ENCODE measurements at places on chromosomes 3 and 15.

DNA sequence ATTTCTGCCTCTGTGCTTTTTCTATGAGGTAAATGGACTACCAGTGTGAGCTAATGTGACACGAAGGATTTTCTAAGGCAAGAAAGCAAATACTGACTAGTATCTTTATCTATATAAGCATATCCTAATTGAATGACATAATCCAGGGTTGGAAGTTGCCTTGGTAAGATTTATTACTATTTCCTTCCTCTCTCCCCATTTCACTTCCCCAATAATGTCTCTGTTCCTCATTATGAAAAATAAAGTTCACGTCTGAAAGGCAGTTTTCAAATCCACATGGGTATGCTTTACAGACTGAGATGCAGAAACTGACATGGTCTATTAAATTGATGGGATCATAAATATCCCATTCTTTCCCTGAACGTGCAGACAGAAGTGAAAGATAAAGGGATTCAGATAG is 86.0 kb downstream of the DTWD1 start:
- no peak for DNase-seq

DNA sequence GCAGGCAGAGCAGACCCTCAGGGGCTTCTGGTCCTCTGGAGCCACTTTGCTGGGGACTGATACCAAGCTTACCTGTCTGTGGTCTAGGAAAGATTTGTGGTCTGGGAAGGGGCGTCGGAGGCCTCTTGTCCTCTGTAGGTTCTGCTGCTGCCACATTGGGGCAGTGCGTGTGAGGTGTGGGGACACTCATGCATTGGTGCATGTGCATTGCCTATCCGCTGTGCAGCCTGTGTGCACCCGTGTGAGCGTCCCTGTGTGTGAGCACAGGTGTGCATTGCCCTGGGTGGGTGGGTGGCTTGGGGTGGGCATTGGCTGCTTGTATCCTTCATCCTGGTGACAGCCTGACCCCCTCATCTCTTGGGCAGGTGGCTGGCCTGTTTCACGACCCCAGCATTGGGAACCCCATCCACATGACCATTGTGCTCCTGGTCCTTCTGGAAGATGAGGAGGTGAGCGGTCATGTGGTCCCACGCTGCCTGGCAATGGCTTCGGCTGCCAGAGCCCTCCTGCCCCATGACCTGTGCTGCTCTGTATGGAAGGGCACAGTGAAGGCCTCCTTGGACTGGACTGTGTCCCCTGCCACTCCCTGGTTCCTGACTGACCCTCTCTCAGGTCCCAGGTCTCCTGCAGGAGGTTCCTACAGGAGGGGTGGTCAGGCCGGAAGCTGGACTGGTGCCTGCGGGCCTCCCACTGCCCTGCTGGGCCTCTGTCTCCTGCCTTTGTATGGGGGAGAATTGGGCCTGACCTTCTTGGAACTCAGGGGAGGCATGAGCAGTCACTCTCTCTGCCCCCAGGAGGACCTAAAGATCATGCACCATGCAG is 41.5 kb downstream of the SAXO2 start:
- no peak for DNase-seq

- DNase-seq, result no peak
Observed at GRCh38 chr15:38508647-38509046, 54.7 kb downstream of the FAM98B start.

- no peak for DNase-seq
Observed at GRCh38 chr3:7659079-7659478, 798.2 kb downstream of the GRM7 start.

- DNase-seq, result no peak
Observed at GRCh38 chr15:39890621-39891020, 29.4 kb downstream of the GPR176 start.

DNA sequence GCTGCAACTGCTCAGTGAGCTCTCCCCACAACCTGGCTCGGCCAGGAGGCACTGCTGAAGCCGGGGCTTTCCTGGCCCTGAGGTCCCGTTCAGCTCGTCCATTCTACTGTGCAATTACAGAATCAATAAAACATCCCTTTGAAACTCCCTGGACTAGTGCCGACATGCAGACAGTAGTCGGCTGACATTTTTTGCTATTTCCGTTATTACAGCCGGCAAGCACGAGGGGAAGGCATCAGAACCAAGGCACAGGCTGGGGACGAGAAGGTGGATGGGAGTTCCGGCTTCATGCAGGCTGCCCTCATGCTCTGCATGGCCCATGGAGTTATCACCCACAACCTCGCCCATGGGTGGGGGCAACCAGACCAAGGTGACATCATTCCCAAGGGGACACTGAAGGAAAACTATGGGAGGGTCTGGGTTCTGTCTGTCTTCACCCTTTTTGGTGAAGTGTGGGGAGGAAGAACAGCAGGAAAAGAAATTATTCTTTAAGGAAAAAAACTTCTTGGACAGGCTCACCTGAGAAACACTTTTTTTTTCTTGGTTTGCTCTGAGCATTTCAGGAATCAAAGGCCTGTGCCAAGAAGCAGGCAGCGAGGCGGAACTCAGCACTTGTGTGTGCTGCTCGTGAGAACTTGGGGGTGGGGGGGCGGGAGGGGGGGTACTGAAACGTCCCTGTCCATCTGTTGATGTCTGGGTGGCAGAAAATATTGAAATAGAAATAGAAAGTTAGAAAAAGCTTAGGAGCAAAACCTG is 154.5 kb downstream of the FOXP1 start:
- DNase-seq, result no peak

DNA sequence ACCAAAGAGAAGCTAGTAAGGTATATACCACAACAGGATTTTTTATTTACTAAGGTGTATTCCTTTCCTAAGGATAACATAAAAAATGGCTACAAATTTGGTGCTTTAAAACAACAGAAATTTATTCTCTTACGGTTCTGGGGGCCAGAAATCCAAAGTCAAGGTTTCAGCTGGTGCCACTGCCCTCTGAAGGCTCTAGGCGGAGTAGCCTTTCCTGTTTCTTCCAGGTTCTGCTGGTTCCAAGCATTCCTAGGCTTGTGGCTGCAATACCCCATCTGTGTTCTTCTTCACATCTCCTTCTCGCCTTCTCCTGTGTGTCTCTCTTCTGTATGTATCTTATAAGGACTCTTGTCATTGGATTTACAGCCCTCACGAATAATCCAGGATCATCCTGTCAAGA is 549.9 kb downstream of the GRM7 start:
- no peak for DNase-seq

- no peak for DNase-seq
Observed at GRCh38 chr3:102481050-102481449, 46.2 kb downstream of the ZPLD1 start.

DNA sequence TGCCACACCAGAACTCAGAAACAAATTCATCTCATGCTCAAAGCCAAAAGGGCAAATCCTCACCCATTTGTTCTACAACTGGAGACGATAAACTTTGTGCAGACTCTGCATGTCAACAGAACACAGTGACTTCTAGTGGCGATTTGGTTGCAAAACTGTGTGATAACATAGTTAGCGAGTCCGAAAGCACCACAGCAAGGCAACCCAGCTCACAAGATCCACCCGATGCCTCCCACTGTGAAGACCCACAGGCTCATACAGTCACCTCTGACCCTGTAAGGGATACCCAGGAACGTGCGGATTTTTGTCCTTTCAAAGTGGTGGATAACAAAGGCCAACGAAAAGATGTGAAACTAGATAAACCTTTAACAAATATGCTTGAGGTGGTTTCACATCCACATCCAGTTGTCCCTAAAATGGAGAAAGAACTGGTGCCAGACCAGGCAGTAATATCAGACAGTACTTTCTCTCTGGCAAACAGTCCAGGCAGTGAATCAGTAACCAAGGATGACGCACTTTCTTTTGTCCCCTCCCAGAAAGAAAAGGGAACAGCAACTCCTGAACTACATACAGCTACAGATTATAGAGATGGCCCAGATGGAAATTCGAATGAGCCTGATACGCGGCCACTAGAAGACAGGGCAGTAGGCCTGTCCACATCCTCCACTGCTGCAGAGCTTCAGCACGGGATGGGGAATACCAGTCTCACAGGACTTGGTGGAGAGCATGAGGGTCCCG is 199.7 kb downstream of the AKAP13 start:
- no peak for DNase-seq

- no peak for DNase-seq
Observed at GRCh38 chr3:42699511-42699971, 3.1 kb downstream of the HHATL start.

DNA sequence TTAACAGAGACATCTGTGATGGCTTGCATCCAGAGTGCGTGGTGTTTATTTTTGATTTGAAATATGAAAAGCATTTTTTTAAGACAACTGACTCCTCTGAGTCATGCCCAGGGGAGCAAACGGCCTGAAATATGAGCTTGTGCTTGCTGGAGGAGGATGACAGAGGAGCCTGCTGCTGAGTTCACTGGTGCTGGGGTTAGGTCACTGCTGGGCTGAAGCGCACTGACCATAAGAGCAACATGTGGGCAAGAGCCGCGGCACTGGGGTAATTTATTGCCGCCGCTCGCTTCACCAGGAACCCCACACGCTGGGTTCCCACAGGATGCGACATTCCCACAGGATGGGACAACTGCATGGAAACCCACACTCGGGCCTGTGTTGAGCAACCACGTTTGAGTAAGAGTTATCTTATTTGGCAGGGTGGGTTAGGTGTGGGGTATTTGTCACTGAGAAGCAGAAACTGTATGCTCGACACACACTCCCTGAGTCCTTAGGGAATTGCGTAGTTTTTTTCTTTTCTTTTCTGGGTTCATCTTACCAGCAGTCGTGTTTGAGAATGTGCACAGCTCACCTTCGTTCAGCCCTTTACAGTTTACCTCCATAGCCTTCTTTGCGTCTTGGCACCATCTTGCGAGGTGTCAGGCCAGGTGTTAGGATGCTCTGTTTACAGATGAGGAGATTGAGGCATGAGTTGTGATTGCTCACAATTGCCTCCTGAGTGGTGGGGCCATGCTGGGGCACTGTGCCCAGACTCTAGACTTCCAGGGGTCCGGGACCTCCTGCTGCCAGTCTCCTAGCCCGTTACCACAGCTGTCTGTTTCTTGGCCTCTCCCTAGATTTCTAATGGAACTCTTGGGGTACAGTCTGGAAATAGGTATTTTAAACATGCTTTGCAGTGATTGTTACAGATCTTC is 60.4 kb downstream of the SMAD3 start:
- DNase-seq, result no peak

- DNase-seq, result no peak
Observed at GRCh38 chr3:98563661-98564281, 29.6 kb downstream of the CPOX start.

- no peak for DNase-seq
Observed at GRCh38 chr15:75156326-75157215, 45.1 kb upstream of the C15orf39 start.

DNA sequence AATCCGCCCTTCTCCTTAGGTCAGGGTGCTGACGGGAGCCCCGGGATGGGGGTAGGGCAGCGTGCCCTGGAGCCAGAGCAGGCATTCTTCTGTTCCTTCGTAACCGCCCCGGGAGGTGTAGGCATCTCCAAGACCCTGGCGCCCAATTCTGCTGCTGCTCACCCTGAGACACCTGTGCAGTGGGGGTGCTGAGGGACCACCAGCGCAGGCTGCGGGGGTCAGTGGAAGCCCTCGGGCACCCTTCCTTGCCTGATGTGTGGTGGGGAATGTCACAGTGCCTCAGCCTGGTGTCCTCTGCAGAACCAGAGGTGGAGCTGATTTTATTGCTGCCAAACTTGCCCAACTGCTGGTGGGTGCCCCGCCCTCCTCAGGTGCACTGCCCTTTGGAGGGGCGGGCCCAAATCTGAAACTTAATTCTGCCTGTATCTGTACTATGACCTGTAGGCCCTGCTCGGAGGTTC is 7.3 kb downstream of the CSK start:
- no peak for DNase-seq

- peak; percentile 15 for DNase-seq
Observed at GRCh38 chr3:105353485-105354161, 13.1 kb upstream of the ALCAM start.

- no peak for DNase-seq
Observed at GRCh38 chr15:90860942-90861675, 7.3 kb upstream of the FURIN start.

DNA sequence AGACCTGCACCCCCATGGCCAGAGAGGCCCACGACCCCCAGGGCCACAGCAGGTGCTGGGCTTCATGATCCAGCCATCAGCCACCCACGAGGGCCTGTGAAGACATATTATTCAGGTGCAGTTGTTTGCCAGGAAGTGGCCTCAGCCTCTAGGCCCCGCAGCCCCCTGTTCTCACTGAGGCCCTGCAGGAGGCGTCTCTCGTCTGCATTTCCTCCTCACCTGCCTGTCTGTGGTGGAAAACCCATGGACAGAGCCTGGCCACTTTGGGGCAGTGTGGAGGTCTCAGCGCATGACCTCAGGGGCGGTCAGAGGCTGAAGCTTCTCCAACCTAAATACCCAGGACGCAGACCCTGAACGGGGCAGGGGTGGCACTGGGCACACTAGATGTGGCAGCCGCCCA is 18.6 kb downstream of the UROC1 start:
- no peak for DNase-seq

- DNase-seq, result no peak
Observed at GRCh38 chr3:131948806-131949205, 86.0 kb downstream of the CPNE4 start.

DNA sequence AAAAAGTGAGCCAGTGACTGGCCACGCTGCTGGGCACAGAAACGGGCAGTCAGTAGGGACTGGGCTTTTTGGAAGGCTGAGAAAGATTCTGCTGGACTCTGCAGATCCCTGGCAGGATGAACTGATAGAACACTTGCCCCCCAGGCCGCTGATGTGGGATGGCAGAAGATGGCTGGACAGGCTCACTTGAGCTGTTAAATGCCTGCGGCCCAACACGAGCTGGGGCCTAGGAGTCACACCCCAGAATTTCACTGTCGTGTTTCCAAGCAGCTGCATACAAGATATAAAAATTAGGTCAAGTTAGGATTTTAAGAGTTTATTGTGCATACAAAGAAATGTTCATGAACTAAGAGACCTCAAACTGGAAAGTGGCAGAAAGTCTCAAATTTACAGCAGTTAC is 26.9 kb downstream of the GLDN start:
- no peak for DNase-seq

DNA sequence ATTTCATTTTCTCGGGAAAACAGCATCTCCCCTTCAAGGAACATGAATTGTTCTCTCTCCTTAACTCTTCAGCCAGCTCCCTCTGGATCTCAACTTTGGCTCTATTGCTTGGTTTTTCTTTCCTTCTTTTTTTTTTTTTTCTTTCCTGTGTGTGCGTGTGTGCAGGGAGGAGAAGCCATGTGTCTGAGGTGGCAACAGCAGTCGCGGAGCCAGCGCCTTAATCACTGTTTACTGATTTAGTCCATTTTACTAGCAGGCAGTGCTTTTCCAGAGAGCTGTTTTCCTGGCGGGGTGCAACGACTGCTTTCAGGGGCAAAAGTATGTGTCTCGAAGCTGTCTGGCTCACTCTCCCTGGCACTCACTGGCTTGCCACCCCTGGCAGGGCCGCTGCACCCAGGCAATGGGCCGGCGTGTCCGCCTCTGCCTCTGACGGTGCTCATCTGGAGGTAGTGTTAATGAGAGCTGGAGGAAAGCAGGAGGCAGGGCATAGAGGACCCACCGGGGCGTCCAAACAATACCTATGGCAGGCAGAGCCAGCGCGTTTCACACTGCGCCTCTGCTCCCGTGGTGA is 835.4 kb upstream of the NR2F2 start:
- no peak for DNase-seq

- DNase-seq, result no peak
Observed at GRCh38 chr3:140883428-140884040, 58.1 kb upstream of the SLC25A36 start.
